Anterior cingulate cortex (tissue), 58 donors: ENCODE measurements at places on chromosomes 1 and 21.

GRCh38 chr1:51549016-51549619, 30.1 kb upstream of the EPS15 start:
- no peak for DNase-seq

GRCh38 chr1:12539320-12539704, 78.7 kb downstream of the DHRS3 start:
- DNase-seq: no peak

GRCh38 chr21:39850333-39850732, 16.9 kb upstream of the PCP4 start:
- DNase-seq: no peak

- no peak for DNase-seq
Measured at GRCh38 chr1:190193508-190194115, 284.1 kb downstream of the BRINP3 start.

GRCh38 chr1:159079525-159079924, 3.0 kb upstream of the AIM2 start:
- no peak for DNase-seq

GRCh38 chr1:75733661-75734060, 9.2 kb downstream of the ACADM start:
- no peak for DNase-seq

- peak; percentile 99 for DNase-seq
Measured at GRCh38 chr1:221741703-221742554, at the start of gene DUSP10. Gene DUSP10 (minus strand): TSS chr1:221742089. CDS start chr1:221739744, 2,345 bp downstream.

GRCh38 chr1:45356186-45356585, 15.9 kb upstream of the MUTYH start:
- DNase-seq: no peak

GRCh38 chr21:24183077-24183476, 1424.2 kb downstream of the MRPL39 start:
- DNase-seq: no peak

- DNase-seq: no peak
Measured at GRCh38 chr1:21468599-21468998, 28.7 kb downstream of the NBPF3 start.

GRCh38 chr1:89843273-89844130, 22.7 kb downstream of the LRRC8D start:
- DNase-seq: peak; percentile 44

DNA sequence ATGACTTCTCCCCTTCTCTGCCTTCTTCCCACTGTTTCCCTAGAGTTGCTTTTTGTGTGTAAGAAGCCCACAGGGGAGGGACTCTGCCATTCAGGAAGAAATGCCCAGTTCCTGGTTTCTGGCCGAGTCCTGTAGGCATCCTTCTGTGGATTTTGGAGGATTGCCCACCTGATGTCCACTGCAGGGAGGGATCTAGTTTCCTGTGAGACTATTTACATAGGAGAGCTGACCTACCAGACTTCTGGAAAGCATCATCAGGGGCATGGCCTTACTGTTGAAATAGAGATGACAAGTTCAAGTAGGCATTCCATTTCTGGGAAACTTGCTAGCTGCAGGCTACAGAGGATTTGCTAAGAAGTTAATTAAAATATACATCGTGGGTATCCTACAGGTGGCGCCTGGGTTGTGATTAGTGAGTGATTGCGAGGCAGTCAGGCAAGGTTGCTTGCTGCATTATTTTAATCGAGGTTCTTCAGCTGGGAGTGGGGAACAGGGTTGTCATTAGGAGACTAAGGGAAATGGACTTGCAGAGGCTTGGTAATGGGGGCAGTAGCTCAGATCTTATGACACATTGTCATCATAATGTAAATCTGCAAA, 148.7 kb downstream of the HHAT start:
- no peak for DNase-seq

GRCh38 chr1:223621312-223621734, 44.2 kb downstream of the CAPN8 start:
- no peak for DNase-seq

DNA sequence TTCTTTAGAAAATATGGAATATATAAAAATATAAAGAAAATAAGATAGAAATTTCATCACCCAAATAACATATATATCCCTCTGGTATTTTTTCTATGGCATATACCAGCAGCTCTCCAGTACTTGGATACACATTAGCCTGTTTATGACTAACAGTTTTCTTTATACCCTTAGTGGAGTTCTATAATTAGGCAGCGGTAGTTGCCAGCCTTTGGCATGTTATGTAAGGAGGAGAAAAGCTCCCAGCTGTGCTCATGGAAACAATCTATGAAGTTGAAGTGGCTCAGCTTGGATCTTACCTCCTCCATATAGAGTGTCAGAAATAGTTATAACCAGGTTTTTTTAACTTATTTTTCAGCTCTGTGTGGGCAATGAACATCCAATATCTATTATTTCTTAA, 1636.8 kb downstream of the AMY1C start:
- DNase-seq: no peak

- DNase-seq: no peak
Measured at GRCh38 chr1:179252606-179253005, 23.1 kb upstream of the ABL2 start.

- DNase-seq: no peak
Measured at GRCh38 chr1:82880506-82880905, 1079.8 kb downstream of the ADGRL2 start.

- no peak for DNase-seq
Measured at GRCh38 chr1:22863766-22864165, 108.9 kb downstream of the LACTBL1 start.

GRCh38 chr1:235947989-235948388, 81.3 kb upstream of the LYST start:
- DNase-seq: no peak

DNA sequence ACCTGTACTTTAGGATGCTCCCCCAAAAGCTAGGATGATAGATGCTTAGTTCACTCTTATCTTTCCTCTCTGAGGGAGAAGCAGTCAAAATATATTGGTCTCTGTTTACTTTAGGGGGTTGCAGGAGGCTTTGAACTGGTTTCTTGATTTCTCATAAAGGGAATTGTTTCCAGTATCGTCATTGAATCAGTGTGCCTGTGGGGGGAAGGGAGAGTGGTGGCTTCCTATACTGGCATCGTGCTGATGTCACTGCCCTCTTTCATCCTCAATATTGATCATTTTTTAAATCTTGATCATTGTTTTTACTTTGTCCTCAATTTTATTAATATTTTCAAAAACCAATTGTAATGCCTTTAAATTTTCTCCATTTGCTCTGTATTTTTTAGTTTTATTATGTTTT, 40.2 kb upstream of the CFHR3 start:
- no peak for DNase-seq

- no peak for DNase-seq
Measured at GRCh38 chr1:117967477-117967876, 37.9 kb downstream of the WDR3 start.

GRCh38 chr1:112461200-112461871, 47.4 kb upstream of the WNT2B start:
- DNase-seq: no peak

GRCh38 chr1:234906654-234907053, 222.0 kb downstream of the TOMM20 start:
- no peak for DNase-seq

GRCh38 chr1:59947047-59947938, 20.7 kb upstream of the CYP2J2 start:
- DNase-seq: no peak

GRCh38 chr1:55204997-55205396, 10.2 kb downstream of the USP24 start:
- DNase-seq: no peak

DNA sequence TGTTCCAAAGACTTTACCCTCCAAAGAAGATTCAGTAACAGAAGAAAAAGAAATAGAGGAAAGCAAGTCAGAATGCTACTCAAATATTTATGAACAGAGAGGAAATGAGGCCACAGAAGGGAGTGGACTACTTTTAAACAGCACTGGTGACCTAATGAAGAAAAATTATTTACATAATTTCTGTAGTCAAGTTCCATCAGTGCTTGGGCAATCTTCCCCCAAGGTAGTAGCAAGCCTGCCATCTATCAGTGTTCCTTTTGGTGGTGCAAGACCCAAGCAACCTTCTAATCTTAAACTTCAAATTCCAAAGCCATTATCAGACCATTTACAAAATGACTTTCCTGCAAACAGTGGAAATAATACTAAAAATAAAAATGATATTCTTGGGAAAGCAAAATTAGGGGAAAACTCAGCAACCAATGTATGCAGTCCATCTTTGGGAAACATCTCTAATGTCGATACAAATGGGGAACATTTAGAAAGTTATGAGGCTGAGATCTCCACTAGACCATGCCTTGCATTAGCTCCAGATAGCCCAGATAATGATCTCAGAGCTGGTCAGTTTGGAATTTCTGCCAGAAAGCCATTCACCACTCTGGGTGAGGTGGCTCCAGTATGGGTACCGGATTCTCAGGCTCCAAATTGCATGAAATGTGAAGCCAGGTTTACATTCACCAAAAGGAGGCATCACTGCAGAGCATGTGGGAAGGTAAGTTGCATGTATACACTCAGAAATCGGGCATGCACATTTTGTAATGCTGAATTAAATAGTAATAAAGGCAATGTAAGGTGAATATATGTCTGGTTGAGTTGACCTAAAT, 97.2 kb downstream of the ZFYVE9 start:
- no peak for DNase-seq

GRCh38 chr1:7888248-7889081, 35.6 kb upstream of the UTS2 start:
- DNase-seq: no peak

GRCh38 chr1:86155051-86155806, 1.3 kb downstream of the COL24A1 start:
- DNase-seq: no peak

DNA sequence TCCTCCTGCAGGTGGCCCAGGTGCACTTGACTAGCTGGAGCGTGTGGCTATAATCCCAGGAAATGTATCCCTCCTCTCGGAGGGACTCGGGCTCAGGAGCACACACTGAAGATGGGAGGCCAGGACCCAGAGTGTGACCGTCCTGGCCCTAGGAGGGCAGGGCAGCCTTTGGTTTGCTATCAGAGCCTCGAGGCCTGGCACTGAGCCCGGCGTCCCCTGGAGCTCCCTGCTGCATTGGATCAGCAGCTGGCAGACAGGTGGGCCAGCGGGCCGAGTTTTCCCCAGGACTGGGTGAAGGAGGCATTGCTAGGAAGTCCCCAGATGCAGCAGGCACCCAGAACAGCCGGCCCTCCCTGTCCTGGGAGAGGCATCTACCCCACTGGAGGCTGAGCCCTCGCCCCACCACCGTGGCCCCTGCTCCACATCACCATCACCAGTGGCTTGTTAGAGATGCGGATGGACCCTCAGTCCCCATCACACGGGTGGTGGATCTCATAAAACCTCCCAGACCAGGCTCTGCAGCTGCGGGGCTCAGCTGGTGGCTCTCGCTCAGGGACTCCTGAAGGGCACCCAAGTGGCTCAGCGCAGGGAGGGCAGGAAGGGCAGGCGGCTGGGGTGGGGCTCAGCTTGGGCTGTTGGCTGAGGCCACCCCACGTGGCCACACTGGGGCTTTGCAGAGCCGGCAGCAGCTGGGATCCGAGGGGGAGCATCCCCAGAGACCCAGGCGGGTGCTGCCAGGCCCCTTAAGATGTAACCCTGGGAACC, 32.7 kb upstream of the POFUT2 start:
- DNase-seq: no peak
